Stimulated activated CD8-positive, alpha-beta memory T cell treated with anti-CD3 and anti-CD28 coated beads, Interleukin-12 subunit alpha, Interleukin-12 subunit beta, amount 100 ng/mL, for 4 hours (primary cell): ENCODE measurements at places on chromosomes 13 and 19.

DNA sequence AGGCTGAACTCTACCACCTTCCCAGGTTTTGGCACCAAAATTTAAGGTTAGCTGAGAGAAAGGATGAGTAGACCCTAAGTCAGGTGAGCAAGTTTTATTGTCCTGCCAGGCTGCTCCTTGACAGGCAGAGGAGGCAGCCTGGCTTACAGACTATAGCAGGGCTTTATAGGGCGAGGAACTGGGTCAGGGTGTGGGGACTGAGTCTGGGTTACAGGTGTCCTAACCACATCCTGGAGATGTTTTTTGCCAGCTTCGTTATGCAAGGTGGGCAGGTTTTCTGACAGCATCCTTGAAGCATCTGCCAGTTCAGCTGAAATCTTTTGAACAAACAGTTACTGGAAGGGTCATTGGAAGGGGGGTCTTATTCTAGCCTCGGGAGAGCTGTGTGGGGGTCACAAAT is 905.7 kb upstream of the SLITRK5 start:
- no peak for DNase-seq

GRCh38 chr13:31846961-31847752 is 107.8 kb downstream of the RXFP2 start:
- no peak for DNase-seq

DNA sequence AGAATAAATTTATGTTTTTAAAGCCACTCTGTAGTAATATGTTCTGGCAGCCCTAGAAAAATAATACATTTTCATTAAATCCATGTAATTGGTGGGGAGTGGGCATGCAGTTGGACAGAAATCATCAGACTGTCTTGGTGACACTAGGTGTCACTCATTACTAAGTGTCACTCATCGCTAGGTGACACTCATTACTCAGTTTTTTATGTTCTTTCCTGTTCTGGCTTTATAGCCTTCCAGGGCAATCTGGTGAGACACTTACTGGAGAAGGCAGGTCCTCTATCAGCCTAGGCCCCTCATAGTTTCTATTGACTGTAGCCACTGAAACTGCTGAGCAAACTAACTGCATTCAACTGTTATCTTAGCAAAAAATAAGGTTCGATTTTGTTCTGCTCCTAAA is 542.1 kb downstream of the SLITRK1 start:
- DNase-seq: no peak

DNA sequence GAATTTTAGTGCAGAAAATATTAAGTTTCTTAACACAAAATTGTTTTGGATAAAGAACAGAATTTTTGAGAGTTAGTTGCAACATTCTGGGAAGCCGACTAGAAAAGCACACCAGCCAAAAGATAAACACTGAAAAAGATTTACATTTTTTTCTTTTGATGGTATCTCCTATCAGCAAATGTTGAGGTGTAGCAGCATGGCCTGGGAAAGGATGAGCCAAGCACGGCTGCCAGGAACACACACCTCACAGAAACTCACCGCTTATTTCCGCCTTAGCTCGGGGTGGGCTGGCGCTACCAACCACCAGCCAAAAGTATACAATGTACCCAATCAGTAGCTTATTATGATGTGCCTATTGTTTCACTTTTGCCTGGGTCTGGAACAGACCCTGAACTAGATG is 134.7 kb downstream of the MIPEP start:
- DNase-seq: no peak

DNA sequence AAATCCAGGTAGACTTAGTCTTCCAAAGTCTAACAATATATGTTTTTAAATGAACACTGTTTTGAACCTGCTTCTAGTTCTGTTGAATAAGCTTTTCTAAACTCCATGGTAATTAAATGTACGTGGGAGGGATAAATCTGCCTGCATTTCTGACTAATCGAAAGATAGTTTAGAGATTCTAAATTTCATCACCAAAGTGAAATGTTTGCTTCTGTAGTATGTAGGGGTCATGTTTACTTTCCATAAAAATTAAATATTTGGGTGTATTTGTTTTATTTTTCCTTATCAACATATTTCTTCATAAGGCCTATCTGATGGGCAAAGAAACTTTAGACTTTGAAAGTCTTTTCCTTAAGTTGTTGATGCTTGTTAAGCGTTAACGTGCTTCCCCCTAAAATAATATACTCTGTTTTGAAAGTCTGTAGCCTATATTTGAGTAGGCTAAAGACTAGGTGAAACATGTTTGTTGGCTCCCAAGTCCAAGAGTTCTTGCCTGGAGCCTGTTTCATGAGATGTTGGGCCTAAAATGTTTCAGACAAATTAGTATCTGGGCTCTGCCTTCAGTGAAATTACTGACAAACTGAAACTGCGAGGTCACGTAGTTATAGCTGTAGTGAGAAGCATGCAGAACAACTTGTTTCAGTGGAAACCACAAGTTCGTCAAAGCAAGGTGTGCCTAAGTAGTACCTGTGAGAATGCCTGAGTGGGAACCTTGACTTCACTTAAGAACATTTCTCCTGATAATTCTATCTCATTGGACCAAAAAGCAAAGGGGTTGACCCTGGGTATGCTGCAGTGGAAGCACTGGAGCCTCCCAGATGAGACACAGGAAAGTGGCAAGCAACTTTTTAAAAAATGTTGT is 126.2 kb downstream of the LMO7 start:
- DNase-seq: no peak

- DNase-seq: no peak
Observed at GRCh38 chr13:49063011-49063410, 87.3 kb downstream of the FNDC3A start.

GRCh38 chr13:43240278-43240677 is 216.9 kb downstream of the DNAJC15 start:
- no peak for DNase-seq

- DNase-seq: no peak
Observed at GRCh38 chr13:22403144-22403543, 732.3 kb downstream of the FGF9 start.

DNA sequence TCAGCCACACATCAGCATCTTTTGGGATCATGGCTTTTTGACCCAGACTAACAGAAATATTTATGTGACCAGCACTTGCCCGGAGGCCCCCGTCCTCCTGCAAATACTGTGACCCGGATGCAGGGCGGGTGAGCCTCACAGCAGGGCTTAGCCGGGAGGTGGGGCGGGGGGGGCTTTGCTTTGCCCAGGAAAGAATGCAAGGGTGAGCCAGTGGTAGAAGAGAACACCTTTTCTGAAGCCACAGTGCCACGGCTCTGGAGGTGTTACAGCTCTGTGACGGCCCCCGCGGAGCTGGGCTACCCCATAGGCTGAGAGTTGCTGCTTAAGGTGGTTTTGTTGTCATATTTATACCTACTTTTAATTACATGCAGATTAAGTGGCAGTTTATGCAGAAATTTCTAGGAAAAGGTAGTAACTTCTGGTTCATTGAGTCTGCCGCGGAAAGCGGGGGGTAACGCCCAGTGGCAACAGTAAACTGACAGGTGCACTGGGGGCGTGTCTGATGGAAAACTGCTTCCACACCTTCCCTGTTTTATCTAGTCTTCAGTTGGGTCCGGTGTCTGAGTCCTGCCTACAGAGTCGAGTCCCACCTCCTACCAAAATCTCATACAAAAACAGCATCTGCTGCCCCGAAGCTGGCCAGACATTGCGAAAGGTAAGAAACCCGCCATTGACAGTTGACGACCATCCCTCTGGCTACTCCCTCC is 187.9 kb downstream of the TEX29 start:
- no peak for DNase-seq

- no peak for DNase-seq
Observed at GRCh38 chr19:33395561-33396550, 22.3 kb downstream of the CEBPG start.

GRCh38 chr13:34879851-34880250 is 62.2 kb upstream of the NBEA start:
- DNase-seq: no peak

DNA sequence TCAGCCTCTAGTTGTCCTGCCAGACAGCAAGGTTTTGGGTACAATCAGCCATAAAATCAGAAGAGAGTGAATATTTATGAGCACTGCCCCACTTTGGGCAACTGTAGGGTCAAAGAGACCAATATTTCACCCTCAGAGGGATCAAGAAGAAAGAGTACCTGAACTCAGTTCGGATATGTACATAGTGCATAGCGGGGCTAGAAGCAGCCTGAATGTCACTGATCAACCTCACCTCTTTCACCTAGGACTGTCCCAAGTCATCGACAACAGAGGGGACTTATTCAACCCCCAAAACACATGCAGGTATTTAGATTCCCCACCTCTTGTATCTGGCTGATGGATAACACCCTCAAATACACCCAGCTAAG is 446.9 kb downstream of the COG6 start:
- no peak for DNase-seq

DNA sequence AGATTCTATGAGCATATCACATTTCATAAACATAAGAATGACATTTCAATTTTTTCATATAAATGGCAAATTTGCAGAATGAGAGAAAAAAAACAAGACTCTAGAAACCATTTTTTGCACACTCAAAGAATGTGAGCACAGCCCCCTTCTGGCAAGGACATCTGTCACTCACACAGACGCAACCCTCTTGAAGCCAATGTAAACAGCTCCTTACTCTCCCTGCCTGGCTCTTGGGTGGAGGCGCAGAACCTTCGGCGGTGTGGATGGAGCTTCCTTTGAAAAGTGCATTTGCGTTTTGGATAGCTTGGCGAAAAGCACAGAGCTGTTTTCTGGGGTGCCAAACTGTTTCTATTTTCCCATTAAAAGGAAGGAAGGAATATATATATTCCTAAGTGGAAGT is 367.6 kb upstream of the TSHZ3 start:
- no peak for DNase-seq

DNA sequence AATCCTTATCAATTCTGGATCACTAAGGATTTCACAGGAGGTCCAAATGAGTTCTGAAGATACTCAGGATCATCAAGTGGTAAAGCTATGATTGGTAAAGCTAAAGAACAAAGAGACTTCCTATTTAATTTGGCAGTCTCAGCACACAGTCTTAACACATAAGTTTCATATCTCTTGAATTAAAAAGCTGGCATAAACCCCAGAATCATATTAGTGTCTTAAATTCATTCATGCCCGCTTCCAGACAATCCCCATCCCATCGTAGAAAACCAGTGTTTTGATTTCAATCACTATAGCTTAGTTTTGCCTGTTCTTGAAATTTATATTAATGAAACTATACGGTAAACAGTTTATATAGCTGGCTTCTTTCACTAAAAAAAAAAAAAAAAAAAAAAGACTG is 278.7 kb downstream of the DIAPH3 start:
- no peak for DNase-seq

DNA sequence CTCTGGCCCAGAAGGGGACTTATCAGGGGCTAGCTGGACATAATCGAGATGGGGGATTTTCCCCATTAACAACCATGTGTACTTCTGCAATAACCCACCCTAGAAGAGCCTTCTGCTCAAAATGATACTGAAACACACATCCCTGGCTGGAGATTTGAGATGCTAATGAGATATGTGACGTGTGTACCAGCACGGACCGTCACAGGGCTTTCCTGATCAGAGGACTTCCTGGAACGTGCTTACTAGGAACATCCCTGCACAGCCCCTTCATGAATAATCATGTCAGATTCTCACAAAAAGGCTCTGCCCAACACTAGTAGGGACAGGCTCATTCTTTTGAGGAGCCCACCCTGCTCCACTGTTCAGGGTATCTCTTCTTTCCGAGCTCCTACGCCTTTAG is 6.5 kb upstream of the ERVV-1 start:
- no peak for DNase-seq

DNA sequence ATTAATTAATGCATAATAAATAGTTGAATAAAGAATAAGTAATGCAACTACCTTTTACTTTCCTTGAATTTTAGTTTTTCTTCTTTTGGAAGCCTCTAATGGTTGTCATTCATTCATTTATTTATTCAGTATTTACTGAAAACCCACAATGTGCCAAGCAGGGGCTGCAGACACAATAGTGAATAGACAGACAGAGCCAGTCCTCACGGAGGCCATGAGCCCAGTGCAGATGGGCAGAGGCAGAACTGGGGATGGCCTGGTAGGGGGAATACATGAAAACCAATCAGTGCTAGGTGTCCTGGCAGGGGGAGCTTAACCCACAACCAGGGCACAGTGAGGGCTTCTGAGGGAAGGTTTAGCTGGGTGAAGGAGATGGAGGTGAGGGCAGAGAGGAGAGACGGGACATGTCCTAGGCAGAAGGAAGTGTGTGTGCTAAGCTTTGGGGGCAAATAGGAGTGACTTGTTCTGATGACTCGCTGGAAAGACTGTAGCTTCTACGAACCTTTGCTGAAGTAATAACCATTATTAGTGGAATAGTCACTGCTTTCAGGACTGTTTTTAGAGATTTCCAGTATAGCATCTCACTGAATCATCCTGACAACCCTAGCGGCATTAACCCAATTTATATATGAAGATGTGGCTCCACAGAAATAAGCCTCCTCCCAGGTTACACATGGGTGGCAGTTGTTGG is 55.9 kb downstream of the ERCC5 start:
- DNase-seq: no peak

GRCh38 chr13:42001580-42001979 is 40.7 kb upstream of the VWA8 start:
- no peak for DNase-seq

GRCh38 chr13:97141564-97142005 is 80.5 kb upstream of the MBNL2 start:
- DNase-seq: no peak

GRCh38 chr13:100128373-100128772 is 39.5 kb downstream of the PCCA start:
- DNase-seq: no peak

- no peak for DNase-seq
Observed at GRCh38 chr19:7230826-7231225, 63.4 kb downstream of the INSR start.

DNA sequence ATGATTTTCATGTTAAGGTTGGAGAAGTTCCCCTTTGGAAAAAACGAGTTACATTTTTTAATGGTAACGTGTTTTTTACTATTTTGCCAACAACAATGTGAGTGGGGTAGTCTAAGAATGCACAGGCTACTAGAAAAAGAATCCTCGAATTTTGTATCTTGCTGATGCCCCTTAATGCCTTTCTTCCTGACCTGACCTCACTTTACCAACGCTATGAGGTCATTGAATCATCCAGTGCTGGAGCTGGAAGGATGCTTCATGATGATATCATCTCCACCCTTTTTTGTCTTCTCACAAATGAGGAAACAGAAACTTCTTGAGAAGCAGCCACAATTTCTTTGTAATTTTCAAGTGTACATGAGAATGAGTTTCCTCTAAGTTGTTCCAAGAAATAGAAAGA is 8.2 kb upstream of the UBL3 start:
- DNase-seq: no peak

DNA sequence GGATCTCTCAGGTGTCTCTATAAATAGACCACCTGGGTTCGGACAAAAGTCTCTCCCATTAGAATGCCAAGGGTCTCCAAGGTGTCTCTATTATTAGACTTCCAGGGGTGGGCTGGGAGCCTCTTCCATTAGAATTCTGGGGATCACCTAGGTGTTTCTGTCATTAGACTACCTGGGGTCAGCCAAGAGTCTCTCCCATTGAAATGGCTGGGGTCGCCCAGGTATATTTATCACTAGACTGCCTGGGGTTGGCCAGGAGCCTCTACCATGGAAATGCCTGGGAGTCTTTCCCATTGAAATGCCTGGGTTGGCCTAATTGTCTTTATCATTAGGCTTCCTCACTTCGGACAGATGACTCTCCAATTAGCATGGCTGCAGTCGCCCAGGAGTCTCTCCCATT is 1565.5 kb downstream of the UQCRFS1 start:
- DNase-seq: no peak
